Activated naive CD8-positive, alpha-beta T cell treated with anti-CD3 and anti-CD28 coated beads for 36 hours (primary cell): ENCODE measurements at places on chromosomes 7 and 10. TPM values are rescaled to one million over a fixed set of nuclear protein-coding genes. Genes with fewer than 3 reads are reported as not detected.

DNA sequence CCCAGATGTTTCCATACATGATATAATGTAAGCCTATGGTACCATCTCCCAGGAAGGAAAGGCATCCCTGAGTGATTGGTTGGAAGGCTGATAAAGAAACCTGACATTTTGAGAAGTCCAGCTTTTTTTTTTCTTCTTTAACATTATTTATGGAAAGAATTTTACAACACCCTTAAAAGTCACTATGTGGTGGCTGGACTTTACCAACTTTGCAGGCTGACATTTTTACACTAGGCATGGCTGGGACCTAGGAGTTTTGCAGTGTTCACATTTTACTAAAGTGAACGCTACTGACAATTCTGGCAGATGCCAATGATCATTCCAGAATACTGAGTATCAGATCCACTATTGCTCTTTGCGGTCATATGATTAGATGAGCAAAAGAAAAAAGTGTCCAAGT is 239.9 kb downstream of the GLI3 start:
- no peak for DNase-seq

DNA sequence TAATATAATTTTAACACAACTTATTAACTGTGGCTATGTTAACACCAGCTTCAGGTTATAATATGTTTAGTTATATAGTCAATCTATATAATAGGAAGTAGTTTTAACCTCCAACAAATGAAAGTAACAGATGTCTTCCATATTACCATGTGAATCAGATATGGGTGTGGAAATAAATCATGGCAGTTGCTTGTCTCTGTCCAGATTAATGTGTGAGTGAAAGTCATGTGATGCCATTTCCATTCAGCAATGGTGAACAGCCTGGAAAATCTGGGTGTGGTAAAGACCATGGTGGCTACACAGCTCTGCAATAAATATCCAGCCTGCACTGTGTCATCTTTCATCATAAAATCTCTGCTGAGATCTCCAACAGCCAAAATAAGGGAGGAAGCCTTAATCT is 27.8 kb downstream of the HEPACAM2 start:
- no peak for DNase-seq

DNA sequence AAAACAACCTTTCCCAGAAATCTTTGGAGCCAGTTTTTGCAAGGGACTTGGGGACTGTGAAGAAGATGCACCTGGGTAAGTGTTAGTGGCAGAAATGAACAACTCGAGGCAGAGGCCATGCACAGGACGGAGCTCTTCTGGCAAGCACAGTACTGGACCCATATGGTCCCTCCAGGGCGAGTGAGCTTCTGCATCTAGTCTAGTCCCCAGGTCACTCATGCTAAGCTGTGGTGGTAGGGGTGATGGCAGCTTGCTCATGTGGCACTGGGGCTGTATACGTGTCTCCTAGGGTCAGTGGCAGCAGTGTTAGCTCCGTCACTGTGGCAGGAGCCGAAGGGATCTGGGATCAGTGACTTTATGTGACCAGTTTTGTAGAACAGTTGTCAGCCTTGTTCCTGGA is 9.3 kb upstream of the LRRC61 start:
- DNase-seq: no peak

GRCh38 chr7:44887293-44887692 is 2.0 kb upstream of the PURB start:
- no peak for DNase-seq

GRCh38 chr7:80725181-80725611 is 86.8 kb downstream of the CD36 start:
- no peak for DNase-seq

DNA sequence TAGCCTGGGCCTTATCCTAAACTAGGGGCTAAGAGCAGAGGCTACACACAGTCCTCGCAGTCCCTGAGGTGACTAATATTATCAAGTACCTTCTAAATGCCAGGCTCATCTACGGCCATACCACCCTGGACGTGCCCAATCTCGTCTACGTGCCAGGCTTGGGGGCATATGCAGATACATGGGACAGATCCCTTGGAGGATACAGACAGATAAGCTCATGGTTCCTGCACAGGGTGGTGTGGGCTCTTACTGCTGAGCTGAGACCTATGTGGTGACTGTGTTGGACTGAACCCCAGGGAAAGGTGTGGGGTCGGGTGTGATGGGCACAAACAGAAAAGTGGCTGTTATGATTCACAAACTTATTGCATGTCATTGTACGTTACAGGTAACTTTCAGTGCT is 268.4 kb upstream of the NEBL start:
- no peak for DNase-seq

Gene SMURF1
- total RNA-seq: 12.3 TPM

Gene DPP6
- total RNA-seq: not detected

Gene GPR26
- total RNA-seq: not detected
